ENCODE measurements at places on chromosomes 2 and 18.

DNA sequence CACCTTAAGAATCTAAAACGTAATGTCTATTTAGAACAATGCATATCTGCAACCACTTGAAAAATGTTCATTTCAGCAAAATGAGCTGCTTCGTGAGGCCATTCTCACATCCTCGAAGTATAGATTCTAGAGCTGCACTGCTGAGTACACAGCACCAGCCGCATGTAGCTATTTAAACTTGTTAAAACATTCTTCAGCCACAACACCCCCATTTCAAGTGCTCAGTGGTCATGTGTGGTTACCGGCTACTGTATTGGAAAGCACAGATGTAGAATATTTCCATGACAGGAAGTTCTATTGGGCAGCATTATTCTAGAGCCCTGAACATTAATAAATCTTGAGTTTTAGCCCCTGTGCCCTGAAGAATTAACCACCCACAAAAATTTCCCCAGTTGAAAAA lies 35.0 kb downstream of the SUMO1 start:
- no peak for DNase-seq

DNA sequence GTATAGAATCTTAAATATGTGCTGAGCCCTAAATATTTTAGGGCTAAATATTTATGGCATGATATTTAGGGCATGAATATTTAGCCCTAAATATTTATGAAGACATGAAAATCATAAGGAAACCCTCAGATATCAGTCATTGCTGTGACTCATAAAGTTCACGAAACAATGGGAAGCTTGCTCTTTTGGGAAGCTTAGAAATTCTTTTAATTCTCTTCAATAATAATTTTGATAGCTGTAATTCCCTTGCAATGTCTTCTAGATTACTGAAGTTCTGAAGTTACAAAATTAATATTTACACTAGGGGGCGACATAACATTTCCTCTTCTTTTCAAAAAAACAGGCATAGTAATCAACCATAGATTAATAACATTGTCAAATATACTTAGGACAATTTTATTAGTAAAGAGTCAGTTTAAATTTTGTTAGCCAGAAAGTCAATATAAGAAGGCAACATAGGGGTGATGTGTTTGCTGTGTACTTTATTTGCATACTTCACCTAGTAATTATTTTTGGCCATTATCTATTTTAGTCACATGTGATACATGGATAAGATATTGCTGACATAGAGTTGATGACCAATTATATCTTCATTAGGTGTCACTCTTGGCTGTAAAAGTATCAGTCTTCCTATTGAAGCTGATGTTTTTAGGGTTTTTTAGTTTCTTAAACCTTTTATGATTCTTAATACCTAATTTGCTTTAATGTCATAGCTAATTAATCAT lies 13.2 kb downstream of the ZNF804A start:
- DNase-seq, result peak; percentile 74

GRCh38 chr2:237873421-237873831 lies 14.0 kb downstream of the RAMP1 start:
- DNase-seq, result no peak

DNA sequence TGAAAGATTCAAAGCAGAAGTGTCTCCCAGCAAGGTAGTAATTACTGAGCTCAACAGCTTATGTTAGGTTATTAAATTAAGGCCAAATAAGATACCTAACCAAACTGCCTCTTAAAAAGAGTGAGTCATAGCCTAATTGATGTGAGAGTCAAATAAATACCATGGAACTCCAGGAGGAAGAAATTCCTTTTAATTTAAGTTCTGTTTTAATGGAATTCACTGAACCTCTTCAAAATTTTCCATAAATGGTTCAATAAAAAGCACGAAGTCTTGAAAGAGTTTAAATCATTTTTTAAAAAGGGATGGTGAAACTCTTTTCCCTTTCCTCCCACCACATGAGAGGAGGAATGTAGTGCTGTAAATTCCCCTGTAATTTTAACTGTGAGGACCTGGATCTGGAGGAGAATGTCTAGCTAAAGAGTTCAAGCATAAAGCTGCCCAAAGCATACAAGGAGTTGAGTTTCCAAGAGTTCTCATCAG lies 180.8 kb upstream of the MMADHC start:
- no peak for DNase-seq

DNA sequence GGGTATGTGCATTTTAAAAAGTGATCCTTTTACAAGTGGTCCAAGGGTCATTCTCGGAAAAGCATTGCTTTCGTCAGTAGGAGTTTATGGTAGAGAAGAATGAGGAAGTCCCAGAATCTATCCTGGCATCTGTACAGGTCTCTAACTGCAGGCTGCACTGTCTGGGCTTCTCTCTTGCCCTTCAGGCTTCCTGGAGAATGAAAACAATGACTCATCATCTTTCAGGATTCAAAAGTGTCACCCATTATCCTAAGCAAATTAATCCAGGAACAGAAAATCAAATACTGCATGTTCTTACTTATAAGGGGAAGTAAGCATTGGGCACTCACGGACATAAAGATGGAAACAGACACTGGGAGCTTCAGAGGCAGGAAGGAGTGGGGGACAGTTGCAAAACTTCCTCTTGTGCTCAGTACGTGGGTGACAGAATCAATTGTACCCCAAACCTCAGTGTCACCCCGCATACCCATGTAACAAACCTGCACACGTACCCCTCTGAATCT lies 60.2 kb upstream of the TXNDC2 start:
- peak; percentile 98 for DNase-seq

GRCh38 chr2:8315531-8316165 lies 366.2 kb upstream of the ID2 start:
- DNase-seq, result no peak

DNA sequence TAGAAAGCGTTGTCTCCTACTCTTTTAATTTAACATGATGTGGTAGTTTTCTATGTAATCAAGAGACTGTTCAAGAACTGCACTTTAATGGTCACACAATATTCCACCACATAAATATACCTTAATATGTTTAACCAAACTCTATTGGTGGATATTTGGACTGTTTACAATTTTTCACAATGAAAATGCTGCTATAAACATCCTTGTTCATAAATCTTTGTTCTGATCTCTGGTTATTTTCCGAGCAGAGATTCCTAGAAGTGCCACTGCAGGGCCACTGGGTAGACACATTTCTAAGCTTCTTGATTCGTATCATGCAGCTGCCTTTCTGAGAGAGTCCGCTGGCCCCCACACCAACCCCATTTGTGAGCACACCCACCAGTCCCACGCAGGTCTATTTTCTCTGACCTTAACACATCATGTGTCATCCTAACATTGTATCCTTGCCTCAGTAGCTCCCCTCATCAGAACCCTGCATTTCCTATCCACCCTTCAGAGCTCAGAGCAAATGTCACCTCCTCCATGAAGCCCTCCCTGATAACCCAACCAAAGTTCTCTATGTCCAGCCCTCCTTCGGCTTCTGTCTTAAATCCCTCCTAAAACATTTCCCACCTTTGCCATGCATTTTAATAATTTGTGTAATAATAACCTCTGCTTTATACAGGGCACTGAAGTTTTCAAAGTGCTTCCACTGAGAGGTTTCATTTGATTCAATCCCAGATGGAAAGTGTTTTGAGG lies 26.6 kb downstream of the KCNK3 start:
- no peak for DNase-seq

DNA sequence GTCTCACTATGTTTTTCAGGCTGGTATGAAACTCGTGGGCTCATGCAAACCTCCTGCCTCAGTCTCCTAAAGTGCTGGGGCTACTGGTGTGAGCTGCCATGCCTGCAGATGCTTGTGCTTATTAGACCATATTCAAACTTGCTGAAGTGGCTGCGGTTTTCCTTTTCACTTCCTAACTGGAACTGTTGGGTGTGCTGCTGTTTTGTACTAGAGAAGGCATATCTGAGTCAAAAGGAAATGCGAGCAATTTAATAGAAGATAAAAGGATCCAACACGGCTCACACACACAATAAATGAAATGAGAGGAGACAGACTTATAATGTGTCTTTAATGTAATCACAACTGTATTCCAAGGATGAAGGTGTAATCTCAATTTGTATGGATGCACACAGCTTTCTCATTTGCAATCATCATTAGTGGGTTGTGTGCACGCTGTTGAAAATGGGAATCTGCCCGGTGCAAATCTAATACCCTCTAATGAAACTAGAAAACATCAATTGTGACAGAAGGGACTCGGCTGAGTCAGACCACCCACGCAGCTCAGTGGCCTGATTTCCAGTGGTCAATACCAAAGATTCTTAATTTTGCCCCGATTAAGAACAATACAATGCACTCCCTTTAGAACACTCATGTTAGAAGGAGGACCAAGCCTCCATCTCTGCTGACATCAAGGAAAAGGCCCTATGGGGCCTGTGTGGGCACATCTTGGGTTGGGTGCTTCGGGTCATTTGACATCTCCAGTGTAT lies 532.7 kb downstream of the TDRD15 start:
- no peak for DNase-seq

DNA sequence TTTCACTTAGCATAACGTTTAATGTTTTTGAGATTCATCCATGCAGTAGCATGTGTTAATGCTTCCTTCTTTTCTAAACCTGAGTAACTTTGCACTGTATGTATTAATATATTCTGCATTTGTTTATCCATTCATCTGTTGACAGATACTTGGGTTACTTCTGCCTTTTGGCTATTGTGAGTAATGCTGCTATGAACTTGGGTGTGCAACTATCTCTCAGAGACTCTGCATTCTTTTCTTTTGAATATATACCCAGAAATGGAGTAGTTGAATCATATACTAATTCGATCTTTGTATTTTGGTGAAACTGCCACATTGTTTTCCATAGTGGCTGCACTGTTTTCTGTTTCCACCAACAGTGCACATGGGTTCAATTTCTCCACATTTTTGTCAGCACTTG lies 128.3 kb downstream of the SH3BP4 start:
- no peak for DNase-seq

GRCh38 chr2:28082131-28082530 lies 191.6 kb downstream of the BABAM2 start:
- no peak for DNase-seq

GRCh38 chr2:69744456-69744855 lies 2.5 kb downstream of the ANXA4 start:
- peak; percentile 33 for DNase-seq

- DNase-seq, result peak; percentile 14
Observed at GRCh38 chr18:3380384-3380961, 69.5 kb upstream of the TGIF1 start.

DNA sequence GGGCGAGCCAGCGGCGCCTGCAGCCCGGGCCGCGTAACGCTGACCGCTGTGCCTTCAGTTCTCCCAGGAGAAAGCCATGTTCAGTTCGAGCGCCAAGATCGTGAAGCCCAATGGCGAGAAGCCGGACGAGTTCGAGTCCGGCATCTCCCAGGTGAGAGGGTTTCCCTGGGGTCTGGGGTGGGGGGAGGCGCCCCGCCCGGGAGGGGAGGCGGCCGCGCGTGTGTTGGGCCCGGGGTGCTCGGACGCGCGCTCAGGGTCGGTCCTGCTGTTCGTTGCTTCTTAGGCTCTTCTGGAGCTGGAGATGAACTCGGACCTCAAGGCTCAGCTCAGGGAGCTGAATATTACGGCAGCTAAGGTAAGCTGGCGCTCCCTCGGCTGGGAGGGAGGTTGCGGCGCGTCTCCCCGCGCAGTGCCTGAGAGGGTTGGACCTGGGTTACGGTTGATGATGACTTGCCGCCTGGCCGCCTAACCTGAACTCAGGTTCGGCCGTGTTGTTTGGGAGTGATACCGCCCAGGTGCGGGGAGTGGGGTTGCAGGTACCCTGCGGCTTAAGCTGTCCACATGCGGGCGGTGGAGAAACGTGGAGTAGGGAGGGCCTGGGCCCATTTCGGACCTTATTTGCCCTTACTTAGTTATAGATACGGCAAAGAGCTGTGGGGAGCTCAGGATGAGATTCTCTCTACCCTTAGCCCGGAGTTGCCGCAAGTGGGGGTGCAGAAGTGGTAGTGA lies 638 bp downstream of the RPS7 start:
- DNase-seq, result peak; percentile 38

DNA sequence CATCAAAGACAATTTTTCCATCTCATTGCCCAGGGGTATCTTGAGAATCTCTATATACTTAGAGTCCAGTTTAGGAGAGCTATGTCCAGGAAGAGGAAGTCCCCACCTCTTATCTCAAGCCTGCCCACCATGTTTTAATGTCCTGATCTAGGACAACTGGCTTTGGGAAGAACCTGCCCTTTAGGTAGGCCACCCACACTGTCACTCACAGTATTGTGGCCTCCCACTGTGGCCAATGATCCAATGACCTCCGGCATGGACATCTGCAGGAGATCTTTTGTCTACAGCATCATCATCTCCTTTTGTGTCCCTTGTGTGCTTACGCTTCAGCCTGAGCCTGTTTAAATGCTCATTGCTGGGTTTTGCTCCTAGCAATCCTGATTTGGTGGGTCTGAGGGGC lies 77.4 kb downstream of the SLC4A3 start:
- no peak for DNase-seq

- peak; percentile 20 for DNase-seq
Observed at GRCh38 chr2:203713381-203713780, 6.9 kb downstream of the CD28 start.

GRCh38 chr2:121008975-121009374 lies 273.3 kb downstream of the GLI2 start:
- DNase-seq, result no peak

GRCh38 chr18:74623047-74623816 lies 25.6 kb downstream of the ZNF407 start:
- peak; percentile 16 for DNase-seq

- DNase-seq, result no peak
Observed at GRCh38 chr2:237383991-237384671, 29.8 kb downstream of the COL6A3 start.

Data from OCI-M1 (cell line).